ENCODE measurements at places on chromosomes 11 and 22. TPM values are rescaled to one million over a fixed set of nuclear protein-coding genes. Genes with fewer than 3 reads are reported as not detected.

DNA sequence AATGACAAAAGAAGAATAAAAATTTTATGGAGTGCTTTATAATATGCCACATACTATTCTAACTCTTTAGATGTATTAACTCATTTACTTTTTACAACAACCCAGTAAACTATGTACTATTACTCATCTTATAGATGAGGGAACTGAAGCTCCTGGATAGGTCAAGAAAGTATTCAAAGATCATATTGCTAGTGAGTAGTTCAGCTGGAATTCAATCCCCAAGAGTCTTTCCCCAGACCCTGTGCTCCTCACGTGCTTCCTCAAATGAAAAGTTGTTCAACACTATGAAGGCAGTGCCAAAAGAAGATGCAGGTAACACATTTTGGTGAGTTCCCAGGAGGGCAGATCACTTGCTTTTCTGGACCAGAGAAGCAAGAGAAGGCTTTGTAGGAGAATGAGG is 46.8 kb downstream of the BTG4 start:
- peak; percentile 84 for DNase-seq

KRTAP5-9 gene
- total RNA-seq = not detected

DNA sequence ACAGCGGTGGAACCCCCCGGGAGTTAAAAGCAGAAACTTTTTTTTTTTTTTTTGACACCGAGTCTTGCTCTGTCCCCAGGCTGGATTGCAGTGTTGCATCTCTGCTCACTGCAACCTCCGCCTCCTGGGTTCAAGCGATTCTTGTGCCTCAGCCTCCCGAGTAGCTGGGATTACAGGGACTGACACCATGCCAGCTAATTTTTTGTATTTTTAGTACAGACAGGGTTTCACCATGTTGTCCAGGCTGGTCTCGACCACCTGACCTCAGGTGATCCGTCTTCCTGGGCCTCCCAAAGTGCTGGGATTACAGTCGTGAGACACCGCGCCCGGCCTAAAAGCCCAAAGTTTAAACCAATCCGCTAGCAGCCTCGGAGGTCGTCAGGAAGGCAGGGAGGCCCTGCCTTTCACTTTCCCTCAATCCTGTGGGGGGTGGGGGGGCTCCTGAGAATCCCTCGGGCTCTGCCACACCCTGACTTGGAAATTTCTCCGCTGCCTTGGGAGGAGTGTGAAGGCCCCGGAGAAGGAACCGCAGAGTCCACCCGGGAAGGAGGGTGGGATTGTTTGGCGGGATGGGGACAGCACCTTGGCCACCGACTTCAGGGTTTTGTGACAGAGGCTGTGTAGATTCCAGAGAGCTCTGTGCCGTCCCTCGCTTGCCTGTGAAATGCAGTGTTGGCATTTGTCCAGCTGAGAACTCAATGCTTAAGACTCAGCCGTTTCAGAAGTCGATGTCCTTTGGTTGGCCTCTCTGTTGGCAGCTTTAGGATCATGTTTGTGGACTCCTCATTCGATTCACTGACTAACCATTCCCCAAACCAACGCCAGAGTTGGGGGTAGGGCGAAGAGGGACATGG is 1.0 kb downstream of the ARHGAP8 start:
- DNase-seq = peak; percentile 81

- no peak for DNase-seq
Measured at GRCh38 chr11:120126620-120127019, 11.3 kb downstream of the TRIM29 start.

GRCh38 chr11:124311670-124312069 is 2.1 kb downstream of the OR8D1 start:
- no peak for DNase-seq

- peak; percentile 68 for DNase-seq
Measured at GRCh38 chr11:102476069-102476468, 23.5 kb upstream of the TMEM123 start.

DNA sequence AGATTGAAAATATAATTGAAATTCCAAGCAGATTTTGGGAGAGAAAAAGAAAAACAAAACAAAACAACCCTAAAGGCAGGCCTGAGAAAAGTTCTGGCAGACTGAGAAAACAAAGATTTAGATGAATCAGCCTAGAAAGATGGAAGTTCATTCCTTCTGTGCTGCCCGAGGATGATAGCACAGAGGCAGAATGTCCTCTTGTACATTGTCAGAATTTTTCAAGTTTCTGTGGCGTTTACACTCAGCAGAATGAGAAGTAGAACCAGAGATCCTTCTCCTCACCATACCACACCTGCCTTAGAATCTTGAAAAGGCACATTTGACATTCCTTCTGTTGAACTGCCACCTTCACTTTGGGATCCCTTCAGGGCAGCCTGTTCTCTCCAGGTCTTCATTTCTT is 62.5 kb upstream of the IZUMO1R start:
- DNase-seq = no peak

DNA sequence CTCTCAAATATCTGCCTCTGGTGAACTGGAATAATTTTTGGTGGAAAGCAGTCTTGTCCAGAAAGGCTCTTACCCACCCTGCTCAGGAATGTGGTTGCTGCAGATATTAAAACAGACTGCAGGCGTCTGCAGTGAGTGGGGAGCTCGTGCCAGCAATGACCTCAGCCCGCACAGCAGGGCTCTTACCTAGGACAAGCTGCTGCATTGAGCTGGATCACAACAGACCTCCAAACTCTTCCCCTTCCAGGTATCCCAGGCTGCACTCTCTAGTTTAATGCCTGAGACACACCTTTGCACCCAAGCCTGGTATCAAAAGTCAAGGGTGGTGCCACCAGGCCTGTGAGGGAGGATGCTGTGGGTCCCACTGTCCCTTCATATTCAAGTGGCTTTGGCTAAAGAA is 69.7 kb upstream of the CDON start:
- no peak for DNase-seq

GRCh38 chr11:65476632-65477148 is 22.2 kb upstream of the MALAT1 start:
- DNase-seq = no peak

GRCh38 chr11:117572129-117572528 is 224.9 kb downstream of the DSCAML1 start:
- no peak for DNase-seq

- no peak for DNase-seq
Measured at GRCh38 chr22:47188261-47189055, 426.0 kb downstream of the TBC1D22A start.

GRCh38 chr11:35223371-35223796 is 84.4 kb downstream of the CD44 start:
- peak; percentile 62 for DNase-seq

DNA sequence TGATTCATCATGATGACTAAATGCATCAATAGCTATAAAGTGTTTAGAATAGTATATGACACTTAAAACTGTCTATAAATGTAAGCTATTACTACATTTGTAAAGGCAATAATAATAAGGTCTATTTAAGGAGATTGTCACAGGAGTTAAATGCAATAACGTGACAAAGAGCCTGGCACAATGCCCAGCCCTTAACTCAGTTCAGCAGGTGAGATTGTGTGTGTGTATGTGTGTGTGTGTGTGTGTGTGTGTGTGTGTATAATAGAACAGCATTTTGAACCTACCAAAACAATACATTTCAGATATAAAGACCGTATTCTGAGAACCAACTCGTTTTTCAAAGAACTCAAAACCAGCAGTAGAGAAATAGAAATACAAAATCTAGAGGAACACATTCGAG is 177.5 kb downstream of the MYO18B start:
- no peak for DNase-seq

DNA sequence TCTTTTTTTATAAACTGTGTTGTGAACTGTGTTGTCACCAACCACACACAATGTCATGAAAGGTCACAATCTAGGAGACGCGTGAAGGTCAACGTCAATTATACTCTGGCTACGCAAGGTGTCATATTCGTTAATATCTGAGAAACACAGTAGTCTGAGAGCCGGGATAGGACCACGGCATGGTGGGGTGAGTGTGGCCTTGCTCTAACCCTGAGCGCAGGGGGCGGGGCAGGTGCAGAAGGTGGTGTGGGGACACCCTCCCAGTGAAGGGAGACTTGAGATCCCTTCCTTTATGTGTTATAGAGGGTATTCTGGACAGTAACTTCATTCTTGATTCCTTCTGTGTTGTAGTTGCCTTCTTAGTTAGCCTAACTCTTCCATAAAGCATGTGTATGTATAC is 883.0 kb downstream of the OPCML start:
- DNase-seq = no peak

DNA sequence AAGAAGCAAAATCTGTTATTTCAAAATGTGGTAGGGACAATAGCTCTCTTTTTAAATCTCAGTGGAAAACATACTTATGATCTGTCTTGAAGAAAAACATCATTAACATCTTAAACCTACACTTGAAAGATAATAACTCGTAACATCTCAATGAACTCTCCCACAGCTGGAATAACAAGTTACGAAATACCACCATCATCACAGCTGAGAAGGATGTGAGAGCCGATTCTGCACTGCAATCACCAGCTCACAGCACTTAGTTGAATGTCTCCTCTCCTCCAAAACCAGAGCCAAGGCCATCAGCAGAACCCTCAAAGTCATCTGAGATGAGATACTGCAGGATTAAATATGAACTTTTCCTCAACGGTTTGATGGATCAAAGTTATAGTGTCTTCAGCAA is 124.3 kb downstream of the ARHGAP20 start:
- DNase-seq = peak; percentile 31

- peak; percentile 47 for DNase-seq
Measured at GRCh38 chr11:125404811-125405790, 91.0 kb downstream of the FEZ1 start.

CARNS1 gene
- under 0.01 TPM for total RNA-seq

GRCh38 chr11:26741036-26741435 is 19.2 kb upstream of the SLC5A12 start:
- DNase-seq = no peak

- peak; percentile 83 for DNase-seq
Measured at GRCh38 chr11:16613512-16614381, 124.7 kb upstream of the C11orf58 start.

DNA sequence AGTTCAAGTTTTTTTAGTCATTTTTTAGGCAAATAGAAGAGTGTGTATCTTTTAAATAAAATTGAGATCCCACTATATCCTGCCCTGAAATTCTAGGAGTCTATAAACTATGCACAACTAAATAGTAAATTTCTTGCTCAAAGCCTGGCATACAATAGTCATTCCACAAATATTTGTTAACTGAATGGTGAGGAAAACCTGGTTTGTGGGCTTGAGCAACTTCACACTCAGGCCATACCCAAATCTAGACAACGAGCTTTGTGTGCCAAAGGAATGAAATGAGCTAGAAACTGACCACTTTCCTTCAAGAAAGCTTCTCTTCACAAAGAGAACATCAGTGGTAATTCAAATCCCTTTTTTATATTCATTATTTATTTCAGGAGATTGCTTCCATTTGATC is 39.6 kb upstream of the AMOTL1 start:
- DNase-seq = no peak

DNA sequence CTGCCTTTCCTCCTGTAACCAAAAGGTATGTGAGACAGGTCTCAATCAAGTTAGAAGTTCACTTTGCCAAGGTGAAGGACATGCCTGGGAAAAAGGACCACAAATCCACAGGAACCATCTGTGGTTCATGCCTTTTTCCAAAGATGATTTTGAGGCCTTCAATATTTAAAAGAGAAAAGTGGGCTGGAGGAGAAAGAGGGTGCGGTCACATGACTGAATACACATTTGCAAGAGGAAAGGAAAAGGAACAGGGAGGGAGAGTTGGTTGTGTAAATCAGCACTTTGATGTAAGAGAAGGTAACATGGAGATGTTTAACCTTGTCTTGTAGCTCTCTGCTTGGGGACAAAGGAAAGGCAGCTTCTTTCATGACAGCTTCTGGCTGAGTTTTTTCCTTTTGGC is 21.2 kb downstream of the MOV10L1 start:
- DNase-seq = no peak

- no peak for DNase-seq
Measured at GRCh38 chr22:46499805-46500189, 37.6 kb downstream of the CELSR1 start.

DNA sequence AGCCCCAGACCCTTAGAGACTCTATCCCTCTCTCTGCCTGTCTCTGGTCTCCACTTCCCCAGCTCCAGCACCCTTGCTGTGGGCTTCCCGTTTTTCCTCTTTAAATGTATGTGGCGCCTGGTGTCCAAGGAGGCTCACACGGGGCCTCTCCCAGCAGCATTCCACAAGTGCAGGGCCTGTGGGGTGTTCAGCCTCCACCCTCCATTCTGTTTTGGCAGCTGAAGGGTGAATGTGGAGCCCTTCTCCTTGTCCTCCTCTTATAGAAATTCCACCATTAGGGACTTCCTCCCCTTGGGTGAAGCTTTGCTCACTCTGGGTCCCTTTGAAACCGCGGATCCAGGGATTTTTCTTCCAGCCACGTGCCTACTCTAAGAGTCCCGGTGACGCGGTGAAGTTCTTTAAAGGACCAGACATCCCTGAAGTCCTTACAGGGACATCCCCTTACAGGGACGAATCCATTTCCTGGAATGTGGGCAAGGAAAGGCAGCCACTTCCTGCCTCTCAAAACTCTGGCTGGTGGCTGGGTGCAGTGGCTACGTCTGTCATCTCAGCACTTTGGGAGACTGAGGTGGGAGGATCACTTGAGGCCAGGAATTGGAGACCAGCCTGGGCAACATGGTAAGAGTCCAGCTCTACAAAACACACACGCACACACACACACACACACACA is 1.6 kb upstream of the TSPAN18 start:
- no peak for DNase-seq

DNA sequence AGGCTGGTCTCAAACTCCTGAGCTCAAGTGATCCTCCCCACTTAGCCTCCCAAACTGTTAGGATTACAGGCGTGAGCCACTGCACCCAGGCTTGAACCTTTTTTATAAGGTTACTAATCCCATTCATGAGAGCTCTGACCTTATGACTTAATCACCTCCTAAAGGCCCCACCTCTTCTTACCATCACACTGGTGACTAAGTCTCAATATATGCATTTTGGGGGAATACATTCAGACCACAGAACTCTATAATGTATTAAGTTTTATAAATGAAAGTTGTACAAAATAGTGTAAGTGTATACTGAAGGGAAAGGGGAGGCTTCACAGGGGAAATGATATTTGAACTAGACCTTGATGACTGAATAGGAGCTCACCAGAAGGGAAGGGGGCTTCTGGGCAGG is 28.4 kb upstream of the RBFOX2 start:
- peak; percentile 56 for DNase-seq

DNA sequence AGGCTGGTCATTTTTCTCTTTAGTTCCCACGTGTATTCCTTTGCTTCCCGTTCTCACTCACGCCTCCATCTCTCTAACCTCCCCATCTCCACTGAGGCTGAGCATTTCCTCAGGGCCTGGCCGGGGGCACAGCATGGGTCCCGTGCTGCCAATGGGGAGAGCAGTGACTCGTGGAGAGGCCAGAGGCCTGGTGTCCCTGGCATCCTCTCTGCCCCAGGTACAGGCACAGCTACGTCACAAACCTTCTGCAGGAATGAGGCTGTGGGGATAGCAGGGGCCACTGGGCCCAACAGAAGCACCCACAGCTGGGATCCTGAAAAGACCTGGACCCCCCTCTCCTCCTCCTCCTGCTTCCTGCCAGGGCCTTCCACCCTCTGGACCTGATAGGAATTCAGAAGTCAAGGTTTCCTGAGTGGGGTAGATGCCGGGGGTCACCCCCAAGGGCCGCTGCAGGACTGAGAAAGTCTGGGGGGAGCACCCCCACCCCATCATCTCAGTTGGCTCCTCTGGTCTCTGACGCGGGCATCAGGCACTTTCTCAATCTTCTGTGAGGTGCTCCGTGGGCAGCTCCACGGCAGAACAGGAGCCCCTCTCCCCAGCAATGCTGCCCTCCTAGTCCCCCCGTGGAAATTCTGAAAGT is 11.8 kb downstream of the PNPLA5 start:
- no peak for DNase-seq

GRCh38 chr11:46160100-46160499 is 38.8 kb upstream of the PHF21A start:
- DNase-seq = no peak
